ENCODE measurements at places on chromosomes 6 and 20.

DNA sequence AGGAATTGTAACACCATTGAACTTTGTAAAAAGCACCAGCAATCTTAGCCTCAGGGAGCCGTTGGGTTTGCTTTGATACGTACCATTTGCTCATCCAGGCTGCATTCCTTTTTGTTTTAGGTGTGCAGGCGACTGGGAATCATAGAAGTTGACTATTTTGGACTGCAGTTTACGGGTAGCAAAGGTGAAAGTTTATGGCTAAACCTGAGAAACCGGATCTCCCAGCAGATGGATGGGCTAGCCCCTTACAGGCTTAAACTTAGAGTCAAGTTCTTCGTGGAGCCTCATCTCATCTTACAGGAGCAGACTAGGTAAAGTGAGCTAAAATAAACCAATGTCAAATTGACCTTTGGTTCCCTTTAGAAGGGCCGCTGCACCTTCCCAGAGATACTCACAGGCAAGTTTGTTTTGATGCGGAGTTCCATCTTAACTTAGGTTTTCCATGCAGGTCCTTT is 1.6 kb downstream of the MYLIP start:
- DNase-seq: no peak

GRCh38 chr6:63391203-63391970 is 71.6 kb upstream of the LGSN start:
- no peak for DNase-seq

GRCh38 chr6:163389354-163389753 is 25.2 kb upstream of the QKI start:
- DNase-seq: no peak

GRCh38 chr6:38164131-38164481 is 344.6 kb downstream of the ZFAND3 start:
- DNase-seq: no peak

GRCh38 chr6:89862698-89863097 is 31.6 kb upstream of the GJA10 start:
- no peak for DNase-seq

- no peak for DNase-seq
These were observed 441.1 kb downstream of the HAO1 start for GRCh38 chr20:7499201-7499600.

GRCh38 chr6:797479-798077 is 104.6 kb upstream of the EXOC2 start:
- no peak for DNase-seq

DNA sequence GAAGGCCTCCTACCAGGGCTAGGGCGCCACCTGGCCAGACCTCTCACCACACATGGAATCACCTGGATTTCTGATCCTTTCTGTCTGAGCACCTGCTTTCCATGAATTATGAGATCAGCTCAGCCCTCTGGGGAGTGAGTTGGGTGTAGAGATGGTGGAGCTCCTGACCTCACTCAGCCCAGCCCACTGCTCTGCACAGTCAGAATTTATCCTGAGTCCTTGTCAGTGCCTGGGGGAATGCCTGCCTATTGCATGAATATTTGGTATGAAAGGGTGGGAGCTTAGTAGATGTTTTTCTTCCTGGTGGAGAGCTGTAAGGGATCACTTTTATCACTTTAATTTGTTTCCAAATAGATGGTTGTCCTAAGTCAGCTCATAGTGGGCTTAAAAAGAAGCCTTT is 47.5 kb downstream of the DTD1 start:
- no peak for DNase-seq

DNA sequence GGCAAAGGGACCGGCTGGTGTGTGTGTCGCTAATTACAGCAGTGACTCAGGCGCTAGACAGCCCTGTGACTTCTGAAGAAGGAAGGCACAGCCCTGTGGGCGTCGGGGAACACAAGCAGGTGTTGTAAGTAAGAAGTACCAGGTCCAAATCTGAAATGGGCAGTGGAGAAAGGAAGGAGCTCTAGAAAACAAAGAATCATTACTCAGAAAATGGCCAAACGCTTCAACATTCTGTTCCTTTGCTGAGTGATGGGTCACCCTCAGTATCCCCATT is 106.8 kb downstream of the PXDC1 start:
- no peak for DNase-seq

GRCh38 chr20:44123874-44124535 is 63.0 kb downstream of the JPH2 start:
- DNase-seq: no peak

DNA sequence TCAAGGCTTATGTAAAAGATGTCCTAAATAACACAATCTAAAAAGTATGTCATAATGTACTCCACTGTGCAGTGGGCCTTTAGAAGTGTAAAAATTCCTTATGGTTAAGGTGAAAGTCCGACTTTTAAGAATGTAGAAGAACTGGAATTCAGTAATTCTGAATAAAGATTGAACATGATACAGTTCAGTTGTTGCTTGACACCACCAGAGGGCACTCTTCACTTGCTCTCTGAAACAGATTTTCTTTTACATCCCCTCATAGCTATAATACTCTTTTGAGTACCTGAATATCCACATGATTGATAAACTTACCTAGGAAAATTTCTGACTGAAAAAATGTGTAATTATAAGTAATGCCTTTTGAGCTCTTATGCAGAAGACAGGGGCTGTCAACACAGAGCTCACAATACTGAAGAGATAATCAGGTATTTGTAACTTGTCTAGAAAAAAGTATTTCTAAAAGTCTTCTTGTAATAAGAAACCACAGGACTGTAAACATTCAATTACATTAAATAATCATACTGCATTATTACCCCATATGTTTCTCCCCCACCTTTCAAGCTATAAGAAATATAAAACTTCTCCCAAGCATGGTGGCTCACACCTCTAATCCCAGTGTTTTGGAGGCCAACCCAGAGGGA is 92.1 kb downstream of the POPDC3 start:
- DNase-seq: peak; percentile 48

- DNase-seq: no peak
These were observed 103.4 kb upstream of the KCNG1 start for GRCh38 chr20:51126337-51126736.

- DNase-seq: no peak
These were observed 67.8 kb downstream of the RNF182 start for GRCh38 chr6:13992417-13993055.

DNA sequence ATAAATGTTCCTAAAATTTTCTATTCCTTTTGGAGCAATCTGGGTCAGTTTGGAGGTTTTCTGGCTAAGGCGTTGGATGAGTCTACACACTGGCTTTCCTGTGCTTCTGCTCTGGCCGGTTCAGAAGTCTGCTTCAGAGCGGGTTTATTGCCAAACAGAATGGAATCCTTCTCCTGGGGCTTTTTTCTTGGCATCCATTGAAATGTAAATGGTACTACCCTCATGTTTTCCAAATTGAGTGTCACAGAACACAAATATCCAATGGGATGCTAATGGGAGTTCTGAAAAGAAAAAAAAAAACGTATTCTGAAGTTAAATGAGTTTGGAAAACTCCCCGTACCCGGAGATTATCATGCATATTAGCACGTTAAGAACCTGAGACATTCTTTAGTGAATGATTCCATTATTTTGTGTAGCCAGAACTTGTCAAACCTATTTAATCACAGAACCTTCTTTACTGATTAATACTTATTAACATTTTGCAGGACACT is 930.3 kb downstream of the QKI start:
- no peak for DNase-seq

GRCh38 chr20:57678340-57678739 is 31.5 kb downstream of the PMEPA1 start:
- DNase-seq: no peak

GRCh38 chr20:21677261-21677660 is 28.2 kb upstream of the PAX1 start:
- no peak for DNase-seq

GRCh38 chr20:18734525-18735189 is 78.9 kb upstream of the SCP2D1 start:
- no peak for DNase-seq

DNA sequence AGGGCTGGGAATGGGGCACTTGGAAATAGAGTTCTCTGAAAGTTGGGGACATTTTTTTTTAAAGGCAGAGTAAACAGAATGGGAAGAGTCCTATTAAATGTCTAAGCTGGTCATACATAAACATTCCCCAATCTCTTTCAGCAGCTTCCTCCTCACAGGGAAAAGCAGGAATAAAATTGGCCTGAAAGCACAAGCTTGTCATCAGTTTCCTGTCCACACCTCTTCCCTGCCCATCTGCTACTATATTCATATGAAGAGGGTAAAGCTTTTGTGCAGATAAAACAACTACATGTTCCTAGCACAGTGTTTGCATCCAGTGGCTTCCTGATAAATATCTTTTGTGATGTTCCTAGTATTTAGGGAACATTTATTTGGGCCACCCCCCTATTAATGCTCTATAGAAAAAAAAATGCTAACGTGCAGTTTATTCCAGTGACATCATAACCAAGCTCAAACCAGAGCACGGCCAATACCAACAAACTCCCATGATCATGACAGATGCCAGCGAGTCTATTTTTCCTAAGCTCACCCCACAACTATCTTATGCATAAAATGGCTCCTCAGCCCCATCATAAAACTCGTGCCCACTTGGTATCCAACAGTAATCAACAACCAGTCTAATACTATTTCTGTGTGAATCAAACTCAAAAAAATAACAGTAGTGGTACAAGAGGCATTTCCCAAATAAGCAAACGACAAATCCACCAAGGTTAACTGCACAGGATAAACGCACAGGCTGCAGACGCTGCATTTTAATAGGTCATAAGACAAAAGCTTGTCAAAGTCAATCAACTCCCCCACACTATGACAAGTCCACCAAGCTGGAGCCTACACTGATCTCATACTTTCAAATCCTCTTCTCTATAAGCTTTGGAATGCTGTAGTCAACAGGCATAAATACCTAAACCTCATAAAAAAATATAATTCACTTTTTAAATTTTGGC is 95.3 kb downstream of the EPB41L2 start:
- DNase-seq: no peak

- DNase-seq: no peak
These were observed 272.1 kb upstream of the EYS start for GRCh38 chr6:65979120-65979519.

DNA sequence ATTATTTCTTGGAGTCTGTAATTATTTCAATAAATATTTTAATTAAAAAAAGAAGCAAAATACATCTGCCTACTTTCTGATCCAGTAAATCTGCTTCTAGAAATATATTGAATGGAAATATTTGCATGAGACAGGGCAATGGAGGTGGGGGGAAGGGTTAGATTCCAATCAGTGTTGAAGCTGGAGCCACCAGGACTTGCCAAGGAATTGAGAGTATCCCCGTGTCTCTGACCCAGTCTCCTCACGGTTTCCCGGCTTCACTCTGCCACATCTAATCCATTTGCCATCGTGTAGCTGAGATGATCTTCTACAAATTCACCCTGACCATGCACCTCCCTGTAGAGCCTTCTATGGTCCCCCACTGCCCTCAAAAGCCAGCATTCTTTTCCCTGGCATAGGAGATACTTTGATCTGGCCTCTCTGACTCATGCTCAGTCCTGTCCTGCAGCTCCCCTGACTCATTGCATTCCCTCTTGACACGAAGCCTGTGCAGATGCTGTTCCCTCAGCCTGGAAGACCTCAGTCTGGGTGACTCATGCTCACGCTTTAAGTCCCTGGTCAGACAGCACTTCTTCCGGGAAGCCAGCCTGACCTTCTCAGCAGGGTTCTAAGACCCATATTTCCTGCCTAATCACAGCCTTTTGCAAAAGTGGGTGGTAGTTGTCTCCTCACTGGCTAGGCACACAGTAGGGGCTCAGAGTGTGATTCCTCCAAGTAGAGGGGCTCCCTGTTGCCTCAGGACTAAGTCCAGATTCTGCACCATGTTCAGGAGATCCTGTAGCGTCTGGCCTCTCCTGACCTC is 23.0 kb upstream of the FKBP1A start:
- DNase-seq: no peak

- DNase-seq: no peak
These were observed 137.5 kb downstream of the EYS start for GRCh38 chr6:65569505-65569904.

DNA sequence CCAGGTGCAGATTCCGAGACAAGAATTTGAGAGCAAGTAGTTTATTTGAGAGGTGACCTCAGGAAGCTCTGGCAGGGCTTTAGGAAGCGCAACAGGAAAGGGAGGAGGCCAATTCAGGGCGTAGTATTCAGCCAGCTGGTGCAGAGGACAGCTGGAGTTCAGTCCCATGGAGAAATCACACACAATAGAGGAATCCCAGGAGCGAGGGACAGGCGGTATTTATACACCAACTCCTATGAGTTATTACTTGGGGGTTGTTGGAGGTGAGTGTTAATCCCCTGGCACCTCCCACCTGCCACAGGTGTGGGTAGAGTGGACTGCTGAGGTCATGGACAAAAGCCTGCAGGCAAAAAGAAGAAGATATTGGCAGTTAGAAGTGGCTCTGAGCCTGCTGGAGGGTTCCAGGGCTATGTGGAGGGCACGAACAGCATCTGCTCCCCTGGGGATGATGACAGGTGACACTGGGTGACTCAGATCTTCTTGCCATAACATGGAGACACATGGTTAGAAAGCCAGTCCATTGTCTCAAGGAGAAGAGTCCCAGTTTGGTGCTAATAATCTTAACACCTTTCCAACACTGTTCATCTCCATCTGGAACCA is 13.9 kb upstream of the SULF2 start:
- DNase-seq: no peak

- no peak for DNase-seq
These were observed 136.1 kb downstream of the PLCB4 start for GRCh38 chr20:9204979-9205378.

DNA sequence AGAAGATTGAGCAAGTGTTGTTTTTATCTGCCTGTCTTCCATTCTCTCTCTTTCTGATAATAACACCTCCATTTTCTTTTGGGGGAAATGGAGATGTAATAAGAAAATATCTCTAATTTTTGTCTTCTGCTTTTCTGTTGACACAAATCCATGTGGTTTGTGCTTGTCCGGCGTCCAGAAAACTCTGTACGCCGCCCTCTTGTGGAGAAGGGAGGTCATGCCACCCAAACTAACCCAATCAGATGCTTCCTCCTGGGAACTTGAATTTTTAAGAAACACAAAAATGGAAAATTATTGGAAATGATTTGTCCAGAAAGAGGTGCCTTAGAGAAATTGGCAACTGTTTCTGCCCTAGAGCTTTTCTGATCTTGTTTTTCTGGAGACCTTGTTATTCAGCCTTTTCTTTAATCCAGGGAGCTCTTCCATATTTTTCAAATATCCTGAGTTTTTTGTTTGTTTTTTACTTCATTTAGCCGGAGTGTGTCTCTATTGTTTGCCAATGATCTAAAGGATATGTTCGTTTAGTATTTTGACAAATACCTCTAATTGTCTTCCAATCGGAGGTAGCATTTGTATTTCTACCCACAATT is 17.8 kb upstream of the FNDC1 start:
- DNase-seq: no peak

- no peak for DNase-seq
These were observed at the start of gene MCHR2 for GRCh38 chr6:99993533-99994251. TSS of gene MCHR2 (minus strand) at chr6:99994223. CDS start at chr6:99956147, 38,076 bp downstream.

GRCh38 chr6:157808405-157808950 is 14.6 kb upstream of the SNX9 start:
- DNase-seq: no peak

DNA sequence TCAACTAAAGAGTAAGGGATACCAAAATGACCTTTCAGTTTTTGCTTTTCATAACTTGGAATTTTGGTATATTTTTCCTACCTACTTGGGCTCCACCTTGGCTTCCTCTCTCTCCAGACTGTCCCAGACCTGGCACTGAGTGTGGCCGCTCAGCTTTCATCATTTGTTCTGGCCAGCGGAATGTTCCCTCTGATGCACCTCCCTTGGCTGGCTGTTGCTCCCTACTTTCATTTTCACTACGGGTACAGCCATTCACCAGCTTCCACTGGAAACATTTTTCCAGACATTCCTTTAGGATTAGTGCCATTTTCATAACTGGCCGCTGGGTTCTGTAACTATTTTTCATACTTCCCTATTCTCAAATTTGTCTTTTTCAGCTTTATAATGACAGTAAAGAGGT is 487.4 kb downstream of the TENT5A start:
- no peak for DNase-seq

- peak; percentile 16 for DNase-seq
These were observed 85.3 kb downstream of the MYLK4 start for GRCh38 chr6:2665146-2666070.

Data from NCI-H187 (cell line).